GOT3 (cell line): ENCODE measurements at places on chromosomes 3 and 15.

GRCh38 chr15:69498987-69499386 is 46.4 kb downstream of the RPLP1 start:
- DNase-seq: no peak

- DNase-seq: no peak
These were observed 225.5 kb downstream of the SLCO3A1 start for GRCh38 chr15:92079047-92079446.

DNA sequence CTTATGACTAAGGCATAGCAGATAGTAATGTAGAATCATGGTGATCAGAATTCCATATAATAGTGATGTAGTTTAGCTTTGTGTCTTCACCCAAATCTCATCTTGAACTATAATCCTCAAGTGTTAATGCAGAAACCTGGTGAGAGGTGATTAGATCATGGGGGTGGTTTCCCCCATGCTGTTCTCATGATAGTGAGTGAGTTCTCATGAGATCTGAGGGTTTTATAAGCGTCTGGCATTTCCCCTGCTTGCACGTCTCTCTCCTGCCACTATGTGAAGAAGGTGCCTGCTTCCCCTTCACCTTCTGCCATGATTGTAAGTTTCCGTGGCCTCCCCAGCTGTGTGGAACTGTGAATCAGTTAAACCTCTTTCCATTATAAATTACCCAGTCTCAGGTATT is 138.7 kb upstream of the CBLB start:
- DNase-seq: no peak

- DNase-seq: no peak
These were observed 16.9 kb upstream of the RYR3 start for GRCh38 chr15:33293713-33294334.

DNA sequence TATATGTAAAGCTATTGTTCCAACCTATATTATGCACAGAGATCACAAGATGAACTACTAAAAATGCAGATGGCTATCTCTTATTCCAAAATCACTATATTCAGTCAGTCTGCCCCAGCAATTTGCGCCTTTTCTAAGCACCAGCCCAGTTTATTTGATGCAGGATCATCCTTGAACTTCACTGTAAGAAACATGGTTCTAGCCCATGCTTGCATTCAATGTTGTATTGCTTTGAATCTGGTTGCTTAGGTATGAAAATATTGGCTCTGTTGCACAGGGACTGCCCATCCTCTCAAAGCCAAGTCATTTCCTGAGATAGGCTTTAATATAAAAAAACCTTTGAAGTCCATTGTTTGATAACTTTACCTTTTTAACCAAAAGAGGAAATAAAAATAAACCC is 170.5 kb upstream of the LRIG1 start:
- DNase-seq: no peak

GRCh38 chr3:141109751-141110150 is 58.6 kb downstream of the SPSB4 start:
- DNase-seq: no peak

- DNase-seq: no peak
These were observed 22.3 kb upstream of the SACM1L start for GRCh38 chr3:45666757-45667431.

GRCh38 chr3:3110299-3110630 is at the start of gene IL5RA:
Gene IL5RA, minus strand, starts transcription at chr3:3110374. Its CDS starts 5,390 bp downstream, at chr3:3104984.
- DNase-seq: no peak

GRCh38 chr15:38714309-38715072 is 149.9 kb upstream of the RASGRP1 start:
- peak; percentile 34 for DNase-seq

GRCh38 chr3:63364910-63365309 is 86.8 kb downstream of the SYNPR start:
- no peak for DNase-seq
